Stimulated activated naive B cell treated with anti-CD40 and anti-IgM and Interleukin-4, amounts not matched to agents 10 μg/mL and 1 μg/mL and 100 μg/mL, for 72 hours (primary cell): ENCODE measurements at places on chromosomes 12 and 14.

- peak; percentile 71 for DNase-seq
These were observed 5.1 kb upstream of the ZNF839 start for GRCh38 chr14:102314242-102315011.

- DNase-seq: no peak
These were observed 51.2 kb downstream of the ATF7IP start for GRCh38 chr12:14416658-14417057.

DNA sequence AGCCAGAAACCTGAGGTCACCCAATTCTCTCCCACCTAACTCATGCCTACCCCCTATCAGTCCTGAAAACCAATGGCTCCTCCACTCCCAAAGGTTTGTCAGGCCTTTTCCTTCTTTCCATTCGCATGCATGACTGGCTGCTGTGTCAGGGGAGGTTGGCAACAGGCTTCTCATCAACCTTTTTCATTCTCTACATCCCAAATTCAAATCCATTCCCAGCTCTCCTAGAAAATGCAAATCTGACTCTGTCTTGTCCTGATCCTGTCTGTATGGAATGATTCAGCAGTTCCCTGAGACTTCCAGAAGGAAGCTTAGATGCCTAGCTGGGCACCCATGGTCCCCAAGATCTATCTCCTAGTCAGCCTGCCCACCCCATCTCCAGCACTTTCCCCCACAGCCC lies 5.0 kb upstream of the CTDSP2 start:
- DNase-seq: no peak

GRCh38 chr12:7351177-7351576 lies 47.3 kb downstream of the ACSM4 start:
- DNase-seq: no peak

DNA sequence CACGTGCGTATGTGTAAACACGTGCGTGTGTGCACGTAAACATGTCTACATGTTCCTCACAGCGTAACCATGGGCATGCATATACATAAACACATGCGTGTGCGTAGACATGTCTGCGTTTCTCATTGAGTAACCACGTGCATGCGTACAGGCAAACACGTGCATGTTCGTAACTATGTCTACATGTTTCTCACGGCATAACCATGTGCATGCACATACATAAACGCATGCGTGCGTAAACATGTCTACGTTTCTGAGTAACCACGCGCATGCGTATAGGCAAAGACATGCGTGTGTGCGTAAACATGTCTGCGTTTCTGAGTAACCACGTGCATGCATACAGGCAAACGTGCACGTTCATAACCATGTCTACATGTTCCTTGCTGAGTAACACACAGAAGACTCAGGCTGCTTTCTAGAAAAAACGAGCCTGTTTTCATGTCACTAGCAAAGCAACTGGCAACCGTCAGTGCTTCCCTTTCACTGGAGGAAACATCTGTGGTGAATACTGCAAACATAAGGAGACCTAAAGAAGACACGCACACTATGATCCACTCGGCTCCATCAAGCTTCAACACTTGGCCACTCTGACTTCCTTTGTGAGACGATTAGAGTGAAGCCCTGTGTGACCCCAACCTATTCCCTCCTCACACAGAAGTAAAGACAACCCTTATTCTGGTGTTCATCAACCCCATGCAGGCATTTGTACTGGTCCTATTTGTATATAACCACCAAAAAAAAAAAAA lies 28.8 kb downstream of the POLE start:
- no peak for DNase-seq

DNA sequence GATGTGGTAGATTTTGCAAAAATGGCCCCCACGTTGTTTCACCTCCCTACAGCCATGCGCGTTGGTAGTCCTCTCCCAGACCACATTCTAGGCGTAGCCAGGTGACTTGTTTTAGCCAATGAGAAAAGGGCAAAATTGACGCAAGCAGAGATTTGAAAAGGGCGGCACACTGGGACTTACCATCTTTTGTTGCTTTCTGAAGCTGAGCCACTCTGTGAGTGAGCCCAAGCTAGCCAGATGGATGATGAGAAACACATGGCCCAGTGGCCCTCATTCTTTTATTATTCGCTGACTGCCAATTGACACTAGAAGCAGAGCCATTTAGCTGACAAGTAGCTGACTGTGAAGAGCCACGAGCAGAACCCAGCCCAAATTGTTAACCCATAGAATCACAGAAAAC lies 142.0 kb upstream of the GZMB start:
- DNase-seq: no peak

GRCh38 chr12:127239781-127240180 lies 1027.2 kb upstream of the TMEM132C start:
- DNase-seq: no peak

DNA sequence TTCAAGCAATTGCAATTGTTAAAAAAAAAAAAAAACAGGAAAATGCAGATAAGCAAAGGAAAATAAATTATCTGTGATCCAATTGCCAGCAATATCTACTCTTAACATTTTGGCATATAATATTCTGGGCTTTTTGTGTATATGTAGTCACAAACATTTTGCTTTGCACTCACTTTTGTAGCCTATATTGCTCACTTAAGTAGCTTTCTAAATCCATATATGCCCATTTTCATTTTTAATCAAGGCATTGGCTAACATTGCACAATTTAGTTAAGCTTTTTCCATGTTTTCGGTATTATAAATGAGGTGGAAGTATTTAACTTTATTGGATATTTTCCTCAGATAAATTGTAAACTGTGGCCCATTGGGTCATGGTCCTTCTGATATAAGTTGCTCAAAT lies 466.3 kb upstream of the ATP2B1 start:
- no peak for DNase-seq

- no peak for DNase-seq
These were observed 144.5 kb downstream of the TGFB3 start for GRCh38 chr14:75837151-75837787.

DNA sequence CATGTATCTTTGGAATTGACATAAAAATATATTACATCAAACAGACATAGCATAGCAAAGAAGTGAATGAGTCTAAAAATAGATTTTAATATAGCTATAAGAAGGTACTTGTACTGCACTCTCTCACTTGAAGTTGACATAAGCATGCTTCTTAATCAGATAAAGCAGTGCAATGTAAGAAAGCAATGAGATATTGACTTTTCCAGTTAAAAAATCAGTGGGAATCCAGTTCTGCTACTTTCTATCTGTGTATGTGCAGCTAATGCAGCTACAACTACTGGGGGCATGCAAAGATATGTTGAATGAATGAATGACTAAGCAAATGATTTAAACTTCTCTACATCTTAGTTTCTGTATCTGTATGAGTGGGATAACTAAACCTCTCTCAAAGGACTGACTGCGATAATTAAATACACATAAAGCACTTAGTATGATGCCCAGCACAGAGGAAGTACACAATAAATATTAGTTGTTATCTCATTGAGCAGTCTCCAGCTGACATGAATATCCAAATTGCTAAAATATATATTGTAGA lies 10.3 kb downstream of the WASHC3 start:
- DNase-seq: no peak
